ENCODE measurements at places on chromosomes 13 and 19. TPM values are rescaled to one million over a fixed set of nuclear protein-coding genes. Genes with fewer than 3 reads are reported as not detected.

Gene SLC25A30
- total RNA-seq, result 9.0 TPM

Gene PTPRH
- total RNA-seq, result 0.69 TPM

Gene KLHL1
- total RNA-seq, result 34.1 TPM

Gene CCNA1
- 12.5 TPM for total RNA-seq

Gene ACER1
- not detected for total RNA-seq

Gene ARL11
- 0.23 TPM for total RNA-seq

Gene ZNF8
- 14.1 TPM for total RNA-seq

Gene SERP2
- total RNA-seq, result 22.1 TPM

Gene PRTN3
- total RNA-seq, result 1.8 TPM

Gene ZSCAN4
- total RNA-seq, result not detected

Gene OR7C1
- not detected for total RNA-seq

Gene ZNF667
- total RNA-seq, result 27.7 TPM

Gene DCT
- 0.92 TPM for total RNA-seq

Gene CYP2A7
- total RNA-seq, result not detected

Gene CCDC169
- total RNA-seq, result 4.4 TPM

Gene VAV1
- total RNA-seq, result 5.1 TPM

Gene CACNG7
- total RNA-seq, result 14.1 TPM

Gene TSHZ3
- total RNA-seq, result 3.7 TPM

Gene TMEM255B
- 1.4 TPM for total RNA-seq

Gene LIG4
- 39.9 TPM for total RNA-seq

Gene EDDM13
- not detected for total RNA-seq

Gene KLK12
- total RNA-seq, result not detected

Gene ZNF865
- 1.8 TPM for total RNA-seq

Gene ZNF726
- 15.0 TPM for total RNA-seq

Gene ZNF728
- total RNA-seq, result 5.5 TPM

Gene NAPSA
- total RNA-seq, result 0.46 TPM

Gene ZNF729
- 0.23 TPM for total RNA-seq

Gene ADGRE3
- not detected for total RNA-seq

Gene MIPEP
- 17.8 TPM for total RNA-seq

Gene PCID2
- 42.2 TPM for total RNA-seq

Gene FFAR1
- total RNA-seq, result not detected

Gene CYP4F8
- total RNA-seq, result not detected

Gene DKKL1
- 1.6 TPM for total RNA-seq

Gene TMEM147
- 61.1 TPM for total RNA-seq

Gene PRDX2
- total RNA-seq, result 290 TPM

Gene ELANE
- total RNA-seq, result 0.69 TPM

Gene KCNN1
- 16.8 TPM for total RNA-seq

Gene OR10H2
- not detected for total RNA-seq

Gene KLF1
- total RNA-seq, result 0.69 TPM

Gene CGB5
- not detected for total RNA-seq

Gene GPR32
- not detected for total RNA-seq
